ENCODE measurements at places on chromosomes 7 and 10.

- DNase-seq: no peak
Measured at GRCh38 chr10:88866454-88866853, 13.6 kb upstream of the STAMBPL1 start.

- DNase-seq: no peak
Measured at GRCh38 chr7:6430974-6431373, 16.8 kb downstream of the DAGLB start.

DNA sequence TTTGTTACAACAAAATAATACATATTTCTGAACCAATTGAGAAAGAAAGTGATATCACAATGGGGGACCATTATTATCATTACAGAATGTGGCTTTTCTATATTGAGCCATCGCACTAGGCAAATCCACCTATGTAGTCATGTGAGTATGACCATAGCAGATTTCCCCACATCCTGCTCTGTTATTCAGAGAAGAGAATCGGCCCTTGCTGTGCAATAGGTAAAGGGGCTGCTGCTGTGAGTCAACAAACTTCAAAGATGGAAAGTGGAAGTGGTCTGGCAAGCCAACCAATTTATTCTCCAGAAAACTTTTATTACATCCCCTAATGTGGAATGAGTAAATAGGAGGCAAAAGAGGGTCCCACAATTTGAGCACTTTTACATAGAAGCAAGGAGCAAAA lies 573.4 kb downstream of the ETV1 start:
- no peak for DNase-seq

- DNase-seq: no peak
Measured at GRCh38 chr7:98500764-98501163, 99.9 kb upstream of the BAIAP2L1 start.

GRCh38 chr7:154973381-154973780 lies 29.5 kb downstream of the PAXIP1 start:
- no peak for DNase-seq

- no peak for DNase-seq
Measured at GRCh38 chr7:147412782-147413556, 1177.6 kb upstream of the C7orf33 start.

DNA sequence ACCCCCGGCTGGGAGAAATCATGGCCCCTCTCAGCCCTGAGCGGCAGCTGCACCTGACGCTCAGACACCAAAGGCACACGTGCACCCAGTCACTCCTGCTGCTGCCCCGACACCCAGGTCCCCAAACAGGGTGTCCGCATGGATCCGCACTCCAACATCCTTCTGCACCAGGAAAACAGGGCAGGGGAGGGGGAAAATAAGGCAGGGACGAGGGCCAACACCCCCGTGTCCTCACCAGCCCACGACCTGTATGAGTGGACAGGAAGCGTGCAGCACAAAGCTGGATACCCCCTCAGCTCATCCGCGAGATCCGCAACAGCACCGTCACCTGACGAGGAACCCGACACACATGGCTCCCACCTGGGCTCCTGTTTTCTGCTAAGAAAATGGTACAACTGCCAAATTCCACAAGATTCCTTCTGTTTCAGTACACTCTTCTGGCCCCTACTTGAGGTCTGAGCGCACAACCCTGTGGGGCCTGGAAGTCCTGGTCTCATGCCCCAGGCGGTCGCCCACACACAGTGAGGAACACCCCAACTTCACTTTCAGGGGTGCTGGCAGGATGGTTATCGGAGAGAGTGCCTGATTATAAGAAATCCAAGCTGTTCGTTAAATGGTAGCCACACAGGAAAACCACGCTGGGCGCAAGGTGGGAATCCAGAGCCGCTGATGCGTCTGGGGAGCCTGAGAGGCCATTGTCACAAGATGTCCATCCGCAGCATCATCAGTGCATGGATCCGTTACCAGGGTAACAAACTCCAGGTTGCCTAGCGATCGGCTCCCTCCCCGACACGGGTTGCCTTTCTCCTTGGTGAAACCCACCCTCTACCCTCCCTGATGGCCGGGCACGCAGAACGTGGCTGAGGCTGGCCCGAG lies 63.6 kb downstream of the ZRANB1 start:
- DNase-seq: no peak

GRCh38 chr10:119651514-119652360 lies 557 bp downstream of the BAG3 start:
- no peak for DNase-seq

- DNase-seq: no peak
Measured at GRCh38 chr10:77940627-77941026, 14.1 kb upstream of the DLG5 start.

Data from stimulated activated CD8-positive, alpha-beta memory T cell treated with anti-CD3 and anti-CD28 coated beads, Interleukin-7, amount 100 ng/mL, for 1 hour (primary cell).